ENCODE measurements at places on chromosomes 3 and 15.

DNA sequence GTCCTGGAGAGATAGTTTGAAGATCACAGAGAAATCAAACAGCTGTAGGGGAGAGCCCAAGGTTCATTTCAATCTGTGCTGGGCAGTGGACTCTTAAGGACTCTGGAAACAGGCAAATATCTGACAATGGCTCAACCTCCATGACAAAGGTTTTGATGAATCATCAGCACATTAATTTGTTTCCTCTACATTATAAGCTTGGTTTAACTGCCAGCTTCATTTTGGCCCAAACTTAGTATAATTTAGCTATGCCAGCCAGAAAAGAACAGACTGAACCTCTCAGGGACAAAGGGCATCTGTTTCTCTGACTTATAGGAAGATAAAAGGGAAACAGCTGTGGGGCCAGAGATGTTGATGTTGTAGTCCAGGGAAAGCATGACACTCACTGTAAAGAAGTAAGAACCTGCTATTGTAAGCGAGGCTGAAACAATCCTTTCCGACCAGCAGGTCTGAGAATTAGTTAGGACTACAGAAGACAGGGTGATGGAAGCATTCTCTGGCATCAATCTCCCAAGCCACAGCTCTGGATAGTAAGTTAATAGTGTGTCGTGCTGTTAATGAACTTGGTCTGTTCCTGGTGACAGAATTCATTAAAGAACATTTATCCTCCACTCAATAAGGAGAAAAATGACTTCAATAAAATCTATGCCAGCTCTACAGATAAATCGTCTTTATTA is 110.1 kb downstream of the KCNMB2 start:
- no peak for DNase-seq

DNA sequence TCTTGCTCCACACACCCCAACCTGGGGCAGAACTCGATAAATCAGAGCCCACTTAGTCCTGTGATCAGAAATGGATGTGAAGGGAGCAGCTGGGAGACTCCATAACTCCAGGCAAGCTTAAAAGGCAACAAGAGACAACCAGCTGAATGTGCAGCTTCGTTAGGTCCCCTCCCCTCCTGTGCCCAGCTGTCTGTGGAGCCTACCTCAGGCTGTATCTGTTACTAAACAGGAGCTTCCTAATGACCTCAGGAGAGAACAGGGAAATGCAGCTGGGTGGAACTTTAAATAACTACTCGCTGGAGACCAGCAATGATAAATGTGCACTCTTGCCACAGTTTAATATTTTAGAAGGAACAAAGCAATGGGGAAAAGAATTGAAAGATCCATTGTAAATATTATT is 25.9 kb downstream of the SLC9A9 start:
- DNase-seq: no peak

DNA sequence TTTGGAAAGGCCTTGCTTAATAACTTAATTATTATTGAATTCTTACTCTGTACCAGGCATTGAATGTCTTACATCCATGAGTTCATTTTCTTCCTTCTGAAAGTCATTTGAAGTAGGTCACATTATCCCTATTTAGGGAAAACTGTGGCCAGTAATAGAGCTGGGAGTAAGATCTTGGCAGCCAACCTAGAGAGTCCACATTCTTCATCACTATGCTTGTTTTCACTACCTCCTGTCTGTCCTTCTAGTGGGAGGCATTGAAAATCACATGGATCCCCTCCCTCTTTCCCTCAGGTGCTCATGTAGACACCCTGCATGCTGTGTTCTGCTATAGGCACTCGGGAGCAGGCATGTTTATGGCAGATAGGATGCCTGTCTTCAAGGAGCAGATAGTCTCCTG is 154.9 kb downstream of the EBLN2 start:
- DNase-seq: no peak

- DNase-seq: no peak
Observed at GRCh38 chr3:88142094-88142624, 7.6 kb upstream of the C3orf38 start.

DNA sequence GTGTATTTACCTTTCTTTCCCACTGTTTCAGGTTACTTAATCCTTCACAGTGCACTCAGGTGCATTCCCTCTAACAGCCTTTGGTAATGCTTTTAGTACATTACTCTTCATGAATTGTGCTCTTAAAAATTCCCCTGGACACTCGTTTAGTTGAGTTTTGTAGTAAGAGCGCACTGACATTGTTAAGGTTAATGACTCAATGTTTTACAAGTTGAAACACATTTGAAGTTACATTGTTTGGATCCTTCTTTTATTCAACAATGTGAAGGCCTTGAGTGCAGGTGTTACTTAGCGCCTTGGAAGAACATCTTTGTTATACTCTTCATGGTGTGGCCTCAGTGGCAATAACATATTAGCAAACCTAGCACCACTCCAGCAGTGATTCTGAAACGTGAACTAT is 739.6 kb downstream of the NAALADL2 start:
- DNase-seq: no peak

GRCh38 chr3:175150812-175151401 is 291.8 kb downstream of the NAALADL2 start:
- no peak for DNase-seq

DNA sequence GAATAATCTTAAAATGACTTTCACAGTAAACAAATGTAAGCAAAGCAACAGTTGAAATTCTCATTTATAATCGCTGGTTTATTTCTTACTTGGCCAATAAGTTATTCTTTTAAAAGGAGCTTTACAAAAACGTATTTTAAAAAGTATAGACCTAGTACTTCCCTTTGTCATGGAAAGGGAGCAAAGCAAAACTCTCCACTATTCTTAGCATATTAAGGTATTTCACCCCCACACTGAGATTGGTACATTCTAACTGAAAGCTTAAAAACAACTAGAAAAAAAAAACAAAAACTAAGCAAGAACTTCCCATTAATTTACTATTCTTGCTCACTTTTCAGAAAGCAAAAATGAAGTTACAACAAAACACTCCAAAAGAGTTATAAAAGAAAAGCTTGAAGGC is 1.5 kb downstream of the ATG3 start:
- DNase-seq: no peak

All from GM10248 (cell line).